ENCODE measurements at places on chromosomes 7 and 10.

- H3K27ac ChIP-seq, result no peak overlapping the region
- DNase-seq, result no peak
Measured at GRCh38 chr10:127194599-127194998, 1.8 kb downstream of the INSYN2A start.

GRCh38 chr7:76430836-76431235 lies 6.1 kb downstream of the ZP3 start:
- no peak overlapping the region for H3K27ac ChIP-seq
- no peaks in the 10 kb centered on the region for H3K27me3 ChIP-seq
- H3K4me1 ChIP-seq, result no peaks in the 10 kb centered on the region

- no peak overlapping the region for H3K27ac ChIP-seq
- H3K27me3 ChIP-seq, result no peaks in the 10 kb centered on the region
- H3K36me3 ChIP-seq, result no peaks in the 10 kb centered on the region
- DNase-seq, result no peak
- no peak overlapping the region for H3K4me3 ChIP-seq
Measured at GRCh38 chr7:34837801-34838201, 179.8 kb downstream of the NPSR1 start.

DNA sequence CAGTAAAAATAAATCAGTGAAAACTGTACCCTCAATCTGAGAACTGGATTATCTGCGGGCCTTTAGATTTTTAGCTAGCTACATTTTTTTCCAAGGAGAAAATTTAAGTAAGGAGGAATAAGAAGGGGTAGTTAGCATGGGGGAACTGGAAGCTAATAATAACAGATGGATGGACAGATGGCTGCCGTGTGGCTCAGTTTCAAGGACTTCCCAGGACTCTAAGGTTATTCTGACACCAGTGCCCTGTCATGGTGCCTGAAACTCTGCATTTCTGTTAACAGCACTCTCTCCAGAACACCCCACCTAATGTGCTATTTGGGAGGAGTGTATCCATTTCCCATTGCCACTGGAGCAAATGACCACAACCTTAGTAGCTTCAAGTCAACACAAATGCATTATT lies 75.7 kb upstream of the PDE1C start:
- no peak for DNase-seq
- H3K27me3 ChIP-seq, result no peaks in the 10 kb centered on the region
- no peaks in the 10 kb centered on the region for H3K36me3 ChIP-seq
- H3K27ac ChIP-seq, result no peak overlapping the region

DNA sequence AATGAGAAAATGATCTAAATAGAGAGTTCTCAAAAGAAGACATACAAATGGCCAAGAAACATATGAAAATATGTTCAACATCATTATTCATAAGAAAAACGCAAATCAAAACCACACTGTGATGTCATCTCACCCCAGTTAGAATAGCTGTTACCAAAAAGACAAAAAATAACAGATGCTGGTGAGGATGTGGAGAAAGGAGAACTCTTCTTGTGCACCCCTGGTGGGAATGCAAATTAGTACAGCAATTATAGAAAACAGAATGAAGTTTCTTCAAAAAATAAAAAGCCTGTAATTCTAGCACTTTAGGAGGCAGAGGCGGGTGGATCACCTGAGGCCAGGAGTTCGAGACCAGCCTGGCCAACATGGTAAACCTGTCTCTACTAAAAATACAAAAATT lies 199.3 kb downstream of the PARD3 start:
- no peak overlapping the region for H3K4me3 ChIP-seq
- no peaks in the 10 kb centered on the region for H3K36me3 ChIP-seq
- no peaks in the 10 kb centered on the region for H3K4me1 ChIP-seq
- no peak overlapping the region for H3K27ac ChIP-seq
- H3K27me3 ChIP-seq, result no peaks in the 10 kb centered on the region
